GM10248 (cell line): ENCODE measurements at places on chromosomes 2 and 18.

GRCh38 chr2:66202586-66202985 lies 232.3 kb upstream of the MEIS1 start:
- DNase-seq, result no peak

GRCh38 chr2:102436323-102436722 lies 13.4 kb downstream of the IL18RAP start:
- no peak for DNase-seq

GRCh38 chr2:237742191-237742590 lies 56.4 kb upstream of the RBM44 start:
- DNase-seq, result no peak

DNA sequence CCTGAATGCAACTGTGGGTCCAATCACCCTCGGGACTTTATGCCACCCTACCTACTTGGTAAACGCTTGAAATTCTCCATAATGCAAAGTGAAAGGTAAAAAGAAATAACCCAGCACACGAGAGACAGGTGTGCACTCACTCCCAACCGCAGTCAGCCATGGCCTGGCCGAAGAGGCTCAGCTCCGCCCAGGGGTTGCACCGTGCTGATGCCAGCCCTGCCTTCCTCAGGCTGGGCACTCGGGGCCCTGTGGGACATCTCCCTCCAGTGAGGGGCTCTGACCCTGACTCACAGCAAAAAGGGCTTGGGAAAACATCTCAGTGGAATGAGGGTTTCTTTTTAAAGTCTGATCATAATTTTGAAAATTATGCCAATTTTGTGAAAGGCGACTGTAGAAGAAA lies 13.3 kb downstream of the SLC66A2 start:
- no peak for DNase-seq

DNA sequence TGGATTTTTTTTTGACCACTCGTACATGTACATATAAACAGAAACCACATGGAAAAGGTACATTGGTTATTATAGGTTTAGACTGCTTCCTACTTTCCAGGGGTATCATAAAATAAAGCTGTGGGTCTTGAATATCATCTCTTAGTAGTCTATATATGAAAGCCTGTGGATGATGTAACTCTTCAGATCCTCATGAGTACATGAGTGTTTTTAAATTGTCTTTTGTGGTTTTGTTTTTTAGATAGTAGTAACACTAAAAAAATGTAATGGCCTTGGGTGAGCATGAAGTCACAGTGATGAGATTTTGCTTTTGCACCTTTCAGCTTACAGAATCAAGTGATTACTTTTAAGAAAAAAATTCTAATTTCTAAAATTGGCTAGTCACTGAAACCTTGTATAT lies 80.2 kb downstream of the RAB3GAP1 start:
- no peak for DNase-seq

GRCh38 chr18:44195394-44196140 lies 485.1 kb upstream of the SETBP1 start:
- DNase-seq, result no peak

- no peak for DNase-seq
Observed at GRCh38 chr2:220455351-220455990, 828.0 kb downstream of the SLC4A3 start.

DNA sequence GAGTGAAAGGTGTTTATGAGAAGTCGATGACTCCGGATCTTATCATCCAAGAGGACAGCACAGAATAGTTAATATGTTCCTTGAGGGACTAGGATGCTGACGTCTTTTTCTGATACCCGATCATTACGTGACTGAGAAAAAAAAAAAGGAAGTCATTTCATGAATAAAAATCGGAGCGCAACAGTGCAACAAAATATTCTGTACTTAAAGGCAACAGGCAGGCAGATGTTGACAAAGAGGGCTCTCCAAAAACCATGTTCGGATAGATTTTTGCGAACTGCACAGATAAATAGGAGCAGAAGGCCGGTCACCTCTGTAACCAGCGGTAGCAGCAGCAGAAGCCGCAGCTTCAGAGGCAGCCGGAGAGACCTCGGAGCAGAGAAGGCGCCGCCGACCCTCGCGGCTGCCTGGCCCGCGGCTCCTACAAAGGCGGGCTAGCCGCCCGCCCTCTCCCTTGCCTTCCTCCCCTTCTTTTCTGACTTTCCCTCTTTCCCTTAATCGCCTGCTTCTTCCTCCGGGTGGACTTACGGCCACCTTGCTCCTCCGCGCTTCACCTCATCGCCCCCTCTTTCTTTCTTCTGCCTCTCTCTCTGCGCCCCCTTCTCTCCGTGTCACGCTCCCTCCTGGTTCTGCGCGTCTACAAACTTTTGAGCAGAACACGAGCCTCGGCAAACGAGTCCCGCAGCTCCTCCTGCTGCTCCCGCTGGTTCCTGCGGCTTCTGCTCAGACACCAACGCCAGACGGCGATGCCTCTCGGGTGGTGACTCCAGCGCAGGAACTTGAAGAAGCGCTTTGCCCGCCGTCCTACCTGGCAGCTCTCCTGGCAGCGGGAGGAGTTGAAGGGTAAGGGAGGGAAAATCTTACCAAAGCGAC lies at the start of gene ADCYAP1:
Gene ADCYAP1 (plus strand): TSS at position 654 of the 873 bp plus-strand sequence. CDS start 516 bp downstream, outside the sequence.
- no peak for DNase-seq

DNA sequence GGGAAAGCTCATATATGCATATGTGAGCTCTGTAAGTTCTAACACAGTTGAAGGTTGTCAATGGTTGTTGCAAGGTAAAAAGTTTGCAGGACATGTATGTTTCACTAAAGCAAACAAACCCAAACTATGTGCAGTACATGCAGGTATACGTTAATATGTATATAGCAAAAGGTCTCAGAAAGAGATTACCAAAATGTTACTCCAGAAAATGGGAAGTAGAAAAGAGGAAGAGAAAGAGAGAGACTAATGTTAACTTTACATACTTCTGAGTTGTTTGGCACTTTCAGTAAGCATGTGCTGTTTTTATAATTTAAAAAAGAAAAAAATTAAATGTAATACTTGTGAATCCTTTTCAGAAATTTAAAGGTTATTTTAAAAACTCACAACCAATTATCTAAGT lies 32.8 kb upstream of the PEX13 start:
- DNase-seq, result no peak

DNA sequence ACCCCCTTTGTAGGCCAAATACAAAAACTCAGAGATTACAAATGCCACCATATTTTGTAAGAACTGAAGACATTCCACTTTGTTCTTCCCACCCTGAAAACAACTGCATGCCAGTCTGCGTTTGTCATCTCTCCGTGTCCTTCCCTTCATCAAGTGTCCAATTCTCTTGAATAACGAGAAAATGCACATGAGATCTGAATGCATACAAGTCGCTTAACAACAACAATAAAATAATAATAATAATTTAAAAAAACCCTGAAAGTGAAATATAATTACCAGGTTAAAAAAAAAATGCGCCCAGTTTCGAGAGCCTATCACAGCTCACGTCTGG lies 2.0 kb upstream of the SETBP1 start:
- no peak for DNase-seq
